ENCODE measurements at places on chromosomes 7 and 10. TPM values are rescaled to one million over a fixed set of nuclear protein-coding genes. Genes with fewer than 3 reads are reported as not detected.

DNA sequence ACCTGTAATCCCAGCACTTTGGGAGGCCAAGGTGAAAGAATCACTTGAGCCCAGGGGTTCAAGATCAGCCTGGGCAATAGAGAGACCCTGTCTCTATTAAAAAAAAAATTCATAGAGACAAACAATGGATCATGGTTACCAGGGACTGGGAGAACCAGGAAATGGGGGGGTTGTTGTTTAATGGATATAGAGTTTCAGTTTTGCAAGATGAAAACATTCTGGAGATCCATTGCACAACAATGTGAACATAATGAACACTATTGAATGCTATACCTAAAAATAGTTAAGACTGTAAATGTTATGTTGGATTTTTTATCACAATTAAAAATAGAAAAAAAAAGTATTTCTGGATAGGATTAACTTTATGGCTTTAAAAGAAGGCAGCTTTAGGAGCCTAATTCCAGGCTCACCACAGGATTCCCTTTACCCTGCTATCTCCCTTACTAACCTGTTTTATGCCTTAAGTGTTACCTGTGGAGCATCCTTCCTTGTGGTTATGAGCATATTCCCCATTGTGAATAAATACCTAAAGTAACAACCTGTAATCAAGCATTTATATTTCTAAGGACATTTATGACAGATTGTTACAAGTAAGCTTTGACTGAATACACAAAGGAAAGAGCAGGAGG is 45.1 kb upstream of the SGCE start:
- H3K4me3 ChIP-seq, result peak overlapping the region; percentile 35
- H3K27me3 ChIP-seq, result no peaks in the 10 kb centered on the region
- H3K27ac ChIP-seq, result peak overlapping the region; percentile 83
- H3K4me1 ChIP-seq, result peaks cover 15% of the 10 kb centered on the region
- H3K36me3 ChIP-seq, result peaks cover 4% of the 10 kb centered on the region

Gene FAM200A
- total RNA-seq, result 10.2 TPM

DNA sequence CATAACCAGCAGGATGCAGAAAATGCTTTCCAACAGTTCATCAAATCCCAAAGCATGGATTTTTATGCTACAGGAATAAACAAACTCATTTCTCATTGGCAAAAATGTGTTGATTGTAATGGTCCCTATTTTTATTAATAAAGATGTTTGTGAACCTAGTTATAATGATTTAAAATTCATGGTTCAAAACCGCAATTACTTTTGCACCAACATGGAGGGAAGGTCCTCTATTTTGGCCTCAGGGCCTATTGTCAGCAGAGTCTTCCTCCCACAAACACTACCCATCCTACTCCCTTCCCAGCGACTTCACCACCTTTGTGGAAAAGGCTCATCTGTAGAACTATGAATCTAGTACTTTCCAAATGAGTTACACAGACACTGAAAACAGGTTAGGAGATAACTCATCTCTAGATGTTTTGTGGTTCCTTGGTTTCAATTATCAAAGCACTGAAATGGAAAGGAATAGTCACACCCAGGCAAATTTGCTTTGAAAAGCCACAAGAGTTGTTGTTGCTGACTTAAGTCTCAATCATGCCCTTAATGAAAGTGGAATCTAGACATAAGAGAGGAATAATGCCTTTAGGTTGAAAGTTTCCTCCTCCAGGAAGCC is 59.4 kb upstream of the FRMD4A start:
- no peaks in the 10 kb centered on the region for H3K36me3 ChIP-seq
- peaks cover 20% of the 10 kb centered on the region for H3K27me3 ChIP-seq
- no peak overlapping the region for H3K27ac ChIP-seq
- H3K4me1 ChIP-seq, result peaks cover 4% of the 10 kb centered on the region

Gene NODAL
- total RNA-seq, result not detected

- no peaks in the 10 kb centered on the region for H3K36me3 ChIP-seq
- no peaks in the 10 kb centered on the region for H3K4me1 ChIP-seq
Observed at GRCh38 chr10:59580026-59580863, 129.4 kb downstream of the SLC16A9 start.

DNA sequence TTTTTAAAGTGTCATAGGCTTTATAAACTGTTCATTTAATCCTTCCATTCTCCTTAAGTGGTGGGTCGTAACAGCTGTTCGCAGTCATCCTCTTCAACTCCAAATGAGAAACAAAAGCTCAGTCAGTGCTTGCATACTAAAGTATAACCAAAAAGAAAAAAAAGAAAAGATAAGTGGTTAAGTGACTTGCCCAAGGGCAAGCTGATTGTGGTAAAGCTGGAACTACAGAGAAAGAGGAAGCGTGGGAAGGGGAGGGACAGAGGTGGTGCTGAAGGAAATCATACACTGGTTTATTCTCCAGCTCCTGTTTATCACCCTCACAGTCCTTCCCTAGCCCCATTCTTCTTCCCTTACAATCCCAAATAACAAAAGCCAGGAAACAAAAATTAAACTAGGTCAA is 29.6 kb downstream of the IDE start:
- H3K27ac ChIP-seq, result peak overlapping the region; percentile 59
- H3K27me3 ChIP-seq, result no peaks in the 10 kb centered on the region
- peaks cover 5% of the 10 kb centered on the region for H3K4me1 ChIP-seq
- no peak for DNase-seq
- H3K4me3 ChIP-seq, result peak overlapping the region; percentile 59

DNA sequence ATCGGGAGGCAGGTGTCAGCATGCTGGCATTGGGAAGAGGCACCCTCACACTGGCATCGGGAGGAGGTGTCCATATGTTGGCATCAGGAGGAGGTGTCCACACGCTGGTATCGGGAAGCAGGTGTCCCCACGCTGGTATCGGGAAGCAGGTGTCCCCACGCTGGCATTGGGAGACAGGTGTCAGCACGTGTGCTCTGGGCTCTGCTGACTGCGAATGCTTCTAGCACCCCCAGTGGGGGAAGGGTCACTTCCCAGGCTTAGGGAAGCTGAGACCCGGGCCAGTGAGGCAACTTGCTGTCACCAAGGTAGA is 92.5 kb upstream of the IKZF1 start:
- DNase-seq, result no peak
- no peak overlapping the region for H3K27ac ChIP-seq
- no peaks in the 10 kb centered on the region for H3K4me1 ChIP-seq

DNA sequence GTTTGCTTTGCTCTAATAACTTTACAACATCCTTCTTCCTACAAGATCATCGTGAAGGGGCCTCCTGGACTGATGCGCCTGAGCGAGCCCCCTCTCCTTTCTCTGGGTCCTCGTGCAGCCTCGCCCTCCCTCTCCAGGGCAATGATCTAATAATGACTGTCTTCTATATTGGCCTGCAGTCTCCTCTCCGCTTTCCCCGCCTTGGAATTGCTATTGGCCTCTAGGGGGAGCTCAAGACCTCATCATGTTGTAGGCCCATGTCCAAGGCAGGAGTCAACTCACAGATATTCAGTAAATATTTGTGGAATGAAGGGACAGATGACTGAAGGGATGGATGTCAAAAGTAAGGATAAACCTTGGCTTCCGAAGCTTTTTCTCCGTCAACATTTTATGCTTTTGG is 1180.3 kb downstream of the TYW1 start:
- H3K27ac ChIP-seq, result peak overlapping the region; percentile 22
- H3K4me1 ChIP-seq, result peaks cover 7% of the 10 kb centered on the region
- peaks cover 11% of the 10 kb centered on the region for H3K27me3 ChIP-seq
- DNase-seq, result no peak

GRCh38 chr10:404346-404745 is 269.1 kb downstream of the ZMYND11 start:
- no peak for DNase-seq
- H3K4me3 ChIP-seq, result no peak overlapping the region
- peaks cover 63% of the 10 kb centered on the region for H3K36me3 ChIP-seq
- H3K27me3 ChIP-seq, result no peaks in the 10 kb centered on the region

- H3K36me3 ChIP-seq, result no peaks in the 10 kb centered on the region
- no peak for DNase-seq
- no peak overlapping the region for H3K4me3 ChIP-seq
- H3K4me1 ChIP-seq, result no peaks in the 10 kb centered on the region
- no peaks in the 10 kb centered on the region for H3K27me3 ChIP-seq
Observed at GRCh38 chr10:64458306-64458705, 937.1 kb downstream of the REEP3 start.

Gene ZPBP
- not detected for total RNA-seq

- H3K27ac ChIP-seq, result no peak overlapping the region
- H3K4me3 ChIP-seq, result no peak overlapping the region
- peaks cover 45% of the 10 kb centered on the region for H3K27me3 ChIP-seq
- no peaks in the 10 kb centered on the region for H3K36me3 ChIP-seq
- H3K4me1 ChIP-seq, result peaks cover 7% of the 10 kb centered on the region
Observed at GRCh38 chr7:45224832-45225231, 67.2 kb downstream of the RAMP3 start.

GRCh38 chr7:32075612-32076011 is 5.4 kb upstream of the PDE1C start:
- H3K27me3 ChIP-seq, result peaks cover 50% of the 10 kb centered on the region
- no peaks in the 10 kb centered on the region for H3K4me1 ChIP-seq
- H3K4me3 ChIP-seq, result no peak overlapping the region

Gene ARHGEF5
- total RNA-seq, result 51.2 TPM

DNA sequence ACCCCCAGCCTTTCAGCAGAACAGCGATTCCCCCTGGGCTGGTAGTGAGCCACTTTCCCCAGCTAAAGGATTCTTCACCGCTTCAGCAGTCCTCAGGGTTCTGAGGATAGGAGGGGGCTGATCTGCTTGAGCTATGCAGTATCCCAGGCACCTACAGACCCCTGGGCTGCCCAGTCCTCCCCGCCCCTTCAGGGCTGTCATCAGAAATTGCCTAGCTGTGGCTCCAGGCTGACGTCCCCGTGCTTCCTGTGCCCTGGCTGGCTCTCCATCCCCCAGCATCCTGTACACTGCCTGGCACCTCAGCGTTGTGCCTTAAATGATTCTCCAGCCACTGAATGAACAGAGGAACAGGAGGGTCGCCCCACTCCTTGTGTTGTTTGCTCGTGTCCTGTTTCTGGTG is 38.4 kb upstream of the CDH23 start:
- H3K27me3 ChIP-seq, result no peaks in the 10 kb centered on the region
- peaks cover 18% of the 10 kb centered on the region for H3K36me3 ChIP-seq
- H3K4me1 ChIP-seq, result peaks cover 9% of the 10 kb centered on the region
- H3K4me3 ChIP-seq, result no peak overlapping the region
- H3K27ac ChIP-seq, result no peak overlapping the region
- no peak for DNase-seq

DNA sequence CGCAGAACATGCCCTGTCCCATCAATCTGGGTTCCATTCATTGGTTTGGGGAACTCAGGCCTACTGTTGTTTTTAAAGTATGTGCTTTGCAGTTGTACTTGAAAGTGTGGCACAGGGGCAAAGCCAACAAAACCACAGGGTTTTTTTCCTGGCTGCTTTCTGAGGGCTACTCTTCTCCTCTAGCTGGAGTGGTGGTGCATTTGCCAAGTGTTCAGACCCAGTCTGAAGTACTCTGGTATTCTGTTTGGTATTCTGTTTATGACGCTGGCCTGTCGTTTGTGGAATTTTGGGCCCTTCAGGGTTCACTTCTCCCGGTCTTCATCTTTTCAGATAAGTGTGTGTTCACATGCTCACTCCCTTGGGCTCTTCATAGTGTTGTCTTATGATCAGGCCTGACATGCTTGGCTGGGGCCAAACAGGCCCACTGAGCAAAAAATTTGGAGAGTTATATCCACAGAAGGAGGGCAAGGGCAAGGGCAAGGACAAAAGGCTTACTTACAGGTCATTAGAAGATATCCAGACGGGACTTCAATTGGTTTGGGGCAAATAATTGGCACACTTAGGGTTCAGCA is 26.3 kb downstream of the SLC26A4 start:
- no peaks in the 10 kb centered on the region for H3K36me3 ChIP-seq
- no peak for DNase-seq
- H3K4me1 ChIP-seq, result no peaks in the 10 kb centered on the region
- H3K27me3 ChIP-seq, result peaks cover 17% of the 10 kb centered on the region
- H3K4me3 ChIP-seq, result no peak overlapping the region

Gene MINDY3
- 26.3 TPM for total RNA-seq

- H3K27ac ChIP-seq, result peak overlapping the region; percentile 61
- no peak for DNase-seq
- peaks cover 90% of the 10 kb centered on the region for H3K27me3 ChIP-seq
- H3K4me1 ChIP-seq, result peaks cover 15% of the 10 kb centered on the region
- peak overlapping the region; percentile 87 for H3K4me3 ChIP-seq
Observed at GRCh38 chr10:7407368-7408290, 3.2 kb downstream of the SFMBT2 start.

Gene HDAC9
- 6.8 TPM for total RNA-seq

- no peaks in the 10 kb centered on the region for H3K36me3 ChIP-seq
- peaks cover 5% of the 10 kb centered on the region for H3K4me1 ChIP-seq
- H3K27me3 ChIP-seq, result no peaks in the 10 kb centered on the region
- H3K4me3 ChIP-seq, result no peak overlapping the region
Observed at GRCh38 chr10:12465385-12466136, 116.2 kb downstream of the CAMK1D start.

Gene MYL10
- total RNA-seq, result not detected

DNA sequence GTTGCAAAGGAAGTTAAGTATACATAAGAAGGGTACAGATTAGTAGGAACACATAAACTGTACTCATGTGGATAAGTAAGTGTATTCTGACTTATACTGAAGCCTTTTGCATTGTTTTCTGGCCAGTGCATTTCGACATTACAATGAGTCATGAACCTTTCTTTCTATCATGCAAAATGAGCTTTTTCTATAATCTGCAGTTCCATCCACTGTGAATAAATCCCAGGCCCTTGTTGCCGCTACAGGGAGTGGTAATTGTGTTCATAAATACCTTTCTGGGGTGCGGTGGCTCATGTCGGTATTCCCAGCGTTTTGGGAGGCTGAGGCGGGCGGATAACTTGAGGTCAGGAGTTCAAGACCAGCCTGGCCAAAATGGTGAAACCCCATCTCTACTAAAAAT is 858.3 kb downstream of the GRM8 start:
- H3K27me3 ChIP-seq, result no peaks in the 10 kb centered on the region
- H3K4me1 ChIP-seq, result no peaks in the 10 kb centered on the region
- H3K4me3 ChIP-seq, result no peak overlapping the region
- no peak overlapping the region for H3K27ac ChIP-seq

GRCh38 chr7:18165166-18165565 is 137.5 kb upstream of the PRPS1L1 start:
- H3K4me3 ChIP-seq, result no peak overlapping the region
- DNase-seq, result no peak
- H3K36me3 ChIP-seq, result no peaks in the 10 kb centered on the region
- H3K27ac ChIP-seq, result no peak overlapping the region
- no peaks in the 10 kb centered on the region for H3K4me1 ChIP-seq

- H3K27ac ChIP-seq, result peak overlapping the region; percentile 90
- H3K36me3 ChIP-seq, result peaks cover 15% of the 10 kb centered on the region
- peaks cover 9% of the 10 kb centered on the region for H3K4me1 ChIP-seq
- no peaks in the 10 kb centered on the region for H3K27me3 ChIP-seq
- H3K4me3 ChIP-seq, result peak overlapping the region; percentile 71
Observed at GRCh38 chr7:75565132-75565837, 73.2 kb downstream of the SPDYE5 start.

DNA sequence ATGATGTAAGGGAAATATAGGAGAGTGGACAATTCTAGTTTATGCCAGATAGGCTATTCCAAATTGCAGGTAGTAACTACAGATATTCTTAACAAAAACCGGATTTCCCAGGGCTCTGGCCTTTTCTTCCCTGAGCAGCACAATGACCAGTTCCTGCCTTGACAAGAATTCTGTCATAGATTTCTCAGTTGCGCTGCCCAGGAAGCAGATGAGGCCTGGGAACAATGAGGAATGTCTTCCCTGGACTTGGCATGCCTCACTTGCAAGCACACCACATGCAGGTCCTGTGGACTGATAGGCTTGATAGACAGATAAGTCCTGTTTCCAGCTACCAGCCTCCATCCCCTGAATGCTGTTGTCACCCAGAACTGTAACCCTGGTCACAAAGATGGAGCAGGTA is 174.5 kb upstream of the PRSS58 start:
- no peak overlapping the region for H3K4me3 ChIP-seq
- no peaks in the 10 kb centered on the region for H3K4me1 ChIP-seq
- H3K27ac ChIP-seq, result no peak overlapping the region
- H3K27me3 ChIP-seq, result no peaks in the 10 kb centered on the region

Measured in type B pancreatic cell (in vitro differentiated cells).